C1 segment of cervical spinal cord (tissue), 14 donors: ENCODE measurements at places on chromosomes 12 and 14.

- no peak for DNase-seq
Measured at GRCh38 chr12:103680591-103681141, 93.6 kb downstream of the STAB2 start.

GRCh38 chr12:19462406-19462805 lies 23.1 kb downstream of the AEBP2 start:
- DNase-seq: no peak

DNA sequence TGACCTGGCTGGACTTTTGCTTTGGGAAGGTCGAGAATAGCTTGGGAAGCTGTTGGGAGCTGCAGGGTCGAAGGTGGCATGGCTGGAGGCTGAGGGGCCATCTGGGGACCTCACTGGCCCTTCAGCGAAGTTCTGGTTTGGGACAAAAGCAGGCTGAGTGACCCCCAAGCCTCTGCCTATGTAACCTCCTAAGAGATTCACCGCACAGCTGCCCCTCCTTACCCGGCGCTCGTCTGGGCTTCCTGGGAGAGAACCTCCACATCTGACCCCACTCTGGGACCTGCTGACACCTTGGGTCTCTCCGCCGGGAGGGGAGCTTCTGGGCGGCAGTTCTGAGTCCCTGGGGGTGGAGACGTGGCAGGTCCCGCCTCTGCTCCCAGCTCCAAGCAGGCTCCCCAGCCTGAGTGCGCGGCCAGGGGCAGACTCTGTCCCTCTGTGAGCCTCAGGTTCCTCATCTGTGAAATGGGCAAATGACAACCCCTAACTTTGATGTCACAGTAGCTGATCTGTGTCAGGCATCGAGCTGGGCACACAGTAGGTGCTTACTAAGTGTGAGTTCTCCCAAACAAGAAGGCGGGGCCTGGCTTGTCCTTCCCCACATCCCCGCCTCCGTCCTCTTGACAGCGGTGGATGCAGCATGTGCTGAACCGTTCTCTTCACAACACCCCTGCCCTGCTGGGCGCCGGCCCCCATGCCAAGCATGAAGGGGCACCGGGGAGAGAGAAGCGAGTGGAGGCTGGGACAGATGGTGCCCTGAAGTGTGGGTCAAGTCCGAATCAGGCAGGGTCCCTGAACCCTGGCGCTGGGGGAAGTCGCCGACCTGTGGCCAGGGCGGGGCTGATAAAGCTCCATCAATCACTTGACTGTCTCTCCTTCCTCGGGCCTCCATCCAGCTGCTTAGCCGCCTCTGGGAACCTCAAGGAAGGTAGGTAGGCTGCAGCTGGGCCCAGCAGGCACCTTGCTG lies 3.8 kb downstream of the EXOC3L4 start:
- DNase-seq: no peak

DNA sequence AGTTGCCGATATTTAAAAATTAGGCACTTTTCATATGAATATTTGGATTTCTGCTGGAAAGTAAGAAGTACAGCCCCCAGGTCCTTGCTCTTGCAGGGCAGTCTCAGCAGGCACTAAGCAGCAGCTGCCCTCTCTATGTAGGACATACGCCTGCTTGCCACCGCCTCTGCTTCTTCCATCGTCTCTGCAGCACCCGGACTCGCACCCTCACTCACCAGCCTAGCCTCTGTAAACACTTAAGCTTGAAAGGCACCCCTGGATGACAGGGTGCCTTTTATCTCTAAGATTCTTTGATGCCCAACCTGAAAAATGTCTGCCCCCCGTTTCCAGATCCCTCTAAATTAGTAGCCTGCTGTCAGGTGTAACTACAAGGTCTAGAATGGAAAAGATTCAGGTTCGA lies 19.0 kb downstream of the OTUB2 start:
- DNase-seq: no peak

- DNase-seq: no peak
Measured at GRCh38 chr14:22319526-22320361, 269.3 kb downstream of the DAD1 start.

- DNase-seq: no peak
Measured at GRCh38 chr14:73344319-73344718, 107.0 kb downstream of the PAPLN start.

DNA sequence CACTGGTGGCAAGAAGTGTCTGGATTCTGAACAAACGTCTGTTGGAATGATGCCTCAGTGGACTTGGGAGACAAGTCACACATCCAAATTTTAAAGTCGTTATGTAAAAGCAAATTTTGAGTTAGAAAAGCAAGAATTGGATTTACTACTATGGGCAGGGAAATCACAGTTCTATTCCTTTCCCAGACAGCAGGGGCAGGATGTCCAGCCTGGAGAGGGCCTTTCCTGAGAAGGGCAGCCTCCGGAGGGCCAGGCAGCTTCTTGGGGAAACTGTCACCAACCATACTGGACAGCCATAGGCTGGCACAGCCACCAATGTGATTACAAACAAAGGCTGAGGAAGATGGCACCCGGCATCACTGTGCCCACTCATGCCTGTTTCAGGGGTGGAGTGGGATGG lies 11.1 kb downstream of the SLC24A4 start:
- no peak for DNase-seq

DNA sequence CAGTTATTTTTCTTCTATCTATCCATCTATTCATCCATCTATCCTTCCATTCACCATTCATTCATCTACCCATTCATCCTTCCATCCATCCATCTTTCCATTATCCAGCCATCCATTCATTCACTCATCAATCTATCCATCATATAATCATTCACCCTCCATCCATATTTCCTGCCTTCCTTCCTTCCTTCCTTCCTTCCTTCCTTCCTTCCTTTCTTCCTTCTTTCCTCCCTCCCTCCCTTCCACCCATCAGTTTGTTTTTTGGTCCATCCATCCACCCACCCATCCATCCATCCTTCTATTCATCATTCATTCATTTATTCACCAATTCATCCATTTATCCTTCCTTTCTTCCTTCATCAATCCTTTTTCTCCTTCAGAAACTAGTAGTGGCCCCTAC lies 34.3 kb upstream of the NOS1 start:
- DNase-seq: no peak

GRCh38 chr12:52216807-52217206 lies 16.2 kb upstream of the KRT7 start:
- no peak for DNase-seq

DNA sequence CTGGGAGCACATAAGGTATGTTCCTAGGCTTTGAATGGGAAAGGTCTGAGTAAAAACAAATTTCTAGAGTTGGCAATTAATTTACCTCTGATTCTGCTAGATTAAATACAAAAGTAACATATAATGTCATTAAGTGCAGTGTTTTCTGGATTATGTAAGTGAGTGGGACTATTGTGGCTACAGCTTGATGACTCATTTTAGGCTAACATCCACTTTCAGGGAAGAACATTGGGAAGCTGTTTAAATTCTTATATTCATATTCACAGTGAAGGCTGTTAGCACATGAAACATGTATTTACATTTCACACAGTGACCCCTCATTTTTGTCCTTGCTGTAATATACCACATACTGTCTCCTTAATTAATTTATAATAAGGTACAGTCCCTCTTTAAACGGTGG lies 13.2 kb upstream of the BMAL2 start:
- DNase-seq: no peak

DNA sequence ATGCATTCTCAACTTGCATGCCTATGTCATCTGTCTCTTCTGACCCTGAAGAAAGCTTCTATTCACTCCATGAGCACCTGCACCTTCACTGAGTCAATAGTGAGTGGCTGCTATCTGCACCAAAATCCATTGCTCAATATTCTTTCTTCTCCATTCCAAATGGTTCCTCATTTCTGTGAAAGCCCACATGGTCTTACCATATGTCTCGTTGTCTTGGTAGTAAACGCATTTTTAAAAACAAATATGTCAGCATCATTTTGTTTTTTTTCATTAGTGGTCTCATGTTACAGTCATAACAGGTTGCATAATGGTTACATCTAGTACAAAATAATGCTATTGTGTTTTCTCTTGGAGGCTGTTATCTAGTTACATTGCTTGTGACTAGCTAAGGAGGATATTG lies 106.9 kb upstream of the CPM start:
- no peak for DNase-seq

DNA sequence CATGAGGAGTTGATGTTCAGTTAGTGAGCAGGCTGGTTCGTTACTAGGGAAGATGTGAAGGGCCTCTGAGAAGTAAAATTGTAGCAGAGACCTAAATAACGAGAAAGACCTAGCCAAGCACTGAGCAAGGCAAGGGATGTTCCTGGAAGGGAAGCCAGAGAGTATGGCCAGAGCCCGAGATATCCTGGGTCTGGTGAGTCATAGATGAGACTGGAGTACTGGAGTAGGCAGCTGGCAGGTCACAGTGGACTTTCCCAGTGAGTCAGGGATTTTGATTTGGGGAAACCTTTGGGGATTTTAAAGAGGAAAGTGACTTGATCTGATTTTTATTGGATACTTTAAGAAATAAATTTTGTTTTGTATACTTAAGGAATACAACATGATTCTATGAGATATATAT lies 369.0 kb downstream of the DIO2 start:
- no peak for DNase-seq

DNA sequence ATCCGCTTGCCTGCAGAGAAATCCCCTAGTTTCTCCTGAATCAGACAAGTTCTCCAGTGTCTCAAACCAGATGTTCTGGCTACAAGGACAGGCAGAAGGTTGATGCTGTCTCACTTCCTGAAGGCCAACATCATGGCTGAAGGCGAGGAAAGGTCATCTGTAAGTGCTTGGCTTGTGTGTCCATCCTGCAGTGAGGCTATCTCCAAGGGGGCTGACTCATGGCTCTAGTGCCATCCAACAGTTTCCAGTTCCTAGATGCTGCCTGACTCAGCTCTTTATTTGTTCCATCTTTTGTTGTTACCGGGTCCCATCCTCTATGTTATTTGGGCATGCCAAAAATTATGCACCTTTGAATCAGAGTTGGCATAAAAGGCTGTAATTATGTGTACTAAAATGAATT lies 232.1 kb upstream of the TBX3 start:
- DNase-seq: no peak

DNA sequence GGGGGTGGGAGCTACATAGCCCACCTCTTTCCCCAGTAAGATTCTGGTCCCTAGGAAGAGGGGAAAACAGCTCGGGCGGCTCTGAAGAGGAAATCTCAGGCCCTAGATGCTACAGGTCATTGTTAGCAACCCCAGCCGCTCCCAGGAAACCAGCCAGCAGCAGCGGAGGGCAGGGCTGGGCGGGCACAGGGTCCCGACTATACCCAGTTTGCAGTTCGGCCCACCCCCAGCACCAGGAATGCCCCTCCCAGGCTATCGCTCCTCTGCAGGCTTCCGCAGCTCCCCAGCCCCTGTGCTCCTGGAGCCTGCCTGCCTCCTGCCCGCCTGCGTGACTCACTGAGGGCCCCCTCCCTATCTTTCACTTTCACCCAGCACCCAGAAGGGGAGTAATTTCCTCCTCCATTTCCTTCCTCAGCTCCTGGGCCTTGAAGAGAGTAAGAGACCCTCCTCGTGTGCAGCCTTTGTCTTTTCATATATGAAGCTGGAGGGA lies 27.2 kb upstream of the PNMA1 start:
- DNase-seq: peak; percentile 27

- no peak for DNase-seq
Measured at GRCh38 chr14:106419376-106419965, 893.1 kb downstream of the TMEM121 start.

- DNase-seq: no peak
Measured at GRCh38 chr14:61690039-61690438, 5.3 kb upstream of the HIF1A start.

DNA sequence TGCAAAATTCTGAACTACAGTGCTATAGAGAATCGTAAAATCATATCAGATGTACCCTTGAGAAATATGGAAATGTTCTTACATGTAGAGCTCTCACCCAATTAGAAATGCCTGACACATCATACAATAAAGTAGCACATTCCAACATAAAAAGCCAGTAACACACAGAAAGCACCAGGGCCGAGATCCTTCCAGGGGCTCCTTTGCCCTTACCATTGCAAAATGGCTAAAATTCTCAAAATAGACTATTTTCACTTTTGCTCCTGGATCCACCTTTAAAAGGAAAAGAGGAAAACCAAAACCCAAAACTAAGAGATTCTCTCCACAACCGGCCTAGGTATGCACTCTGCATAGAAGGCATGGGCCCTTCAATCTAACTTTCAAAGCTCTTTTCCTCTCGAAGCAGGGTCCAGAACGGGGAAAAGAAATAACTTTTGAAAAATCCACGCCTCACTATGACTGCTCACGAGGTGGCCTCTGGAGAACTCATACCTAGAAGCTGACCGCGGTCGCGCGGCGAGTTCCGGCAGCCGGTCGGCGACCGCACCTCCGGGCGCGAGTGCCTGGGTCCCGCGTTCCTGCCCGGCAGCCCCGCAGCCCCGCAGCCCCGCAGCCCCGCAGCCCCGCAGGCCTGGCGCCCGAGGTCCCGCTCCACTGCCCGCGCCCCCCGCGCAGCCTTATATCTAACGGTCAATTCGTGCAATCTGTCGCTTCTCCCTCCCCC lies 2.7 kb downstream of the OTX2 start:
- no peak for DNase-seq

DNA sequence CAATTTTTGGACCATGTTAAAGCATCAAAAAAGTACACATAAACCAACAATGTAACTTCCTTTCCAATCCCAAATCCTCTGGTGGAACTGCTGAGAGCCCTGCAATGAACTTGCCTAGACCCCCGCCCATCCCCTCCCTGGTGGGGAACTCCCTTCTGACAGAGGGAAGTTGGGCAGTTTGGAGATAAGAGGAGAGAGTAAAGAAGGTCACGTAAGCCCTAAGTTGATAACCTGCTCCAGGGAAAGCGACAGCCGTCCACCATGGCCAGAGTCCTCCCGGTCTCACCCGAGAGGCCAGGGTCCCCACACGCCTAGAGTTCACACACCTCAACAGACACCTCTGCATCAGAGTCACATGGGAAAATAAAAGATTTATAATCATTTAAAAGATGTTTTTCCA lies 138.7 kb downstream of the EGLN3 start:
- no peak for DNase-seq

- no peak for DNase-seq
Measured at GRCh38 chr12:42402821-42403411, 76.9 kb downstream of the PPHLN1 start.

DNA sequence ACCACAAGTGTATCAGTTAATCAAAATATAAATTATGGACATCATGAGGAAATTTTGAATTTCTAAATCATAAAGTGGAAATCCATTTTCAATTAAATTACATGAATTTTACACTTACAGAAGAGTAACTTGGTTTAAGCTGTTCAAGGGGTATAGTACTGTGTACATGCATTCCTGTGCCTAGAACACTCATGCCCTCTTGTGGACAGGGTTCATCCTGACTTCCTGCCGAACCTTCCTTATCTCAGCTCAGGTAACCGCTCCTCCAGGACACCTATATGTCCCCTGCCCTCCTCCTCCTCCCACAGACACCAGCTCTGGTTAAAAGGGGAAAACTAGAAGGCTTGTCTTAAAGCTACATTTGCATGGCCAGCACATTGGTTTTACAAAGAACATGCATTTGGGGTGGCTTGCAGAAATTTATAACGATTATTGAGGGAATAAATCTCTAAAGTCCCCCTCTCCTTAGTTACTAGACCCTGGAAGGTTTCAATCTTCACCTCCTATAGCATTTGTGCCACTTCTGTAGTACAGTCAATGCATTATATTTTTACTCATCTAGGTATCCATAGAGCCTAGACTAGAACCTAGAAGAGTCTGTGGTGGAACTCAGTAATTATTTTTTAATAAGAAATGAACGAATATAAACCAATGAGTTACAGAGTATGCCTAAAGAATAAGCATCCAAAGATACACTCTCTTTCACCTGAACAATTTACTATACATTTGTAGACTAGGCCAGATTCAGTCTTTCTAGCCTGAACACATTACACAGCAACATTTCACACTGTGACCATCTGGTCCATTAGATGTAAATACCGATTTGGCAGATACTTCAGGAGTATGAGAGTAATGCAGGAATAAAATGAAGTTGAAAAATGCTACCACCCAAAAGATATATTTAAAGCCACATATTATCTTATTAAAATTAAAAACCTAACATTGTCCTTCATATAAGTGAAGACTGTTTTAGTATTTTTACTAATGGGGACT lies 345.6 kb downstream of the PAWR start:
- DNase-seq: no peak
